Activated CD4-positive, alpha-beta T cell treated with anti-CD3 and anti-CD28 coated beads for 24 hours (primary cell): ENCODE measurements at places on chromosomes 4 and X.

- no peak for DNase-seq
These were observed 57.7 kb downstream of the UGT2B7 start for GRCh38 chr4:69154021-69154420.

GRCh38 chr4:135372131-135372530 lies 1170.5 kb upstream of the PABPC4L start:
- DNase-seq = no peak

- DNase-seq = no peak
These were observed 444.3 kb downstream of the NAP1L3 start for GRCh38 chrX:93229036-93229435.

DNA sequence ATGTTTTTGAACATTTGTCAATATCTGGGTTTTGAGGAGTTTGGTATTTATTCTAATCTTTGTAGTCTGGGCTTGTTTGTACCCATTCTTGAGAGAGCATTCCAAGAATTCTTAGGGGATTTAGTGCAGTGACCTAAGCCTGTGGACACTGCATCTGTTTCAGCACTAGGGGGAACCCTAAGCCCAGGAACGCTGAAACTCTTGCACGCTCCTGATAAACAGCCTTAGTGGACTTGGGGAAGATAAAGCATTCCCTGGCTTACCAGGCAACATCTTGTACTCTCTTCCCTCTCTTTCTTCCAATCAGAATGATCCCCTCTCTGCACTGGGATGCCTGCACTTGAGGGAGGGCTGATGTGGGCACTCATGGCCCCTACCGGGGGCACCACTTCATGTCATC lies 654.9 kb upstream of the HTR2C start:
- no peak for DNase-seq

- DNase-seq = no peak
These were observed 17.3 kb downstream of the LAMTOR3 start for GRCh38 chr4:99876946-99877345.

DNA sequence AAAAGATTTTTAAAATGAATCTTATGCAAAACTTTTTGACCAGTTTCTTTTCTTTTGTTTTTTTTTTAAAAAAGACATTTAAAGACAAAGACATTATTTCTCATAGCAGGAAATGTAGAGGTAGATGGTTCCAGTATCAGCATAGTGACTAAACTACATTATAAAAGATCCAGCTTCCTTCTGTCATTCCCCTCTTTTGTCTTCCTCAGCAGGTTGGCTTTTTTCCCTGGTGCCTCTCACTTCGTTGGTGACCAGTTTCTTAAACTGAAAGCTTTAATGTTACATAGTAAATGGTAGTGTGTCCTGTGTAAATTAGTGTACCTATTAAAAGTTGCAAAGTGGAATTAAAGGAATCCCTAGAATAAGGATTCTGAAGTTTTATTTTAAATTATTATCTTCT lies 36.1 kb downstream of the DCK start:
- no peak for DNase-seq
